Ovary (tissue), 10 donors: ENCODE measurements at places on chromosomes 1 and 21. TPM values are rescaled to one million over a fixed set of nuclear protein-coding genes. Genes with fewer than 3 reads are reported as not detected.

The ELAVL4 gene
- not detected for total RNA-seq

The RGS13 gene
- total RNA-seq = not detected

The PKLR gene
- not detected for total RNA-seq

The SRSF11 gene
- 195 TPM for total RNA-seq

The SERPINC1 gene
- not detected for total RNA-seq

The GBP1 gene
- total RNA-seq = 25.4 TPM

The OR2T11 gene
- total RNA-seq = not detected

The ALX3 gene
- not detected for total RNA-seq

GRCh38 chr21:44636209-44637017, 743 bp upstream of the KRTAP10-10 start:
- no peaks in the 10 kb centered on the region for H3K27me3 ChIP-seq
- no peak overlapping the region for H3K4me3 ChIP-seq
- DNase-seq = no peak
- no peaks in the 10 kb centered on the region for H3K36me3 ChIP-seq

- H3K27me3 ChIP-seq = no peaks in the 10 kb centered on the region
- H3K27ac ChIP-seq = no peak overlapping the region
- H3K4me3 ChIP-seq = no peak overlapping the region
- DNase-seq = no peak
- H3K4me1 ChIP-seq = peaks cover 3% of the 10 kb centered on the region
These were observed 6.1 kb downstream of the TENT5C start for GRCh38 chr1:117611894-117612483.

DNA sequence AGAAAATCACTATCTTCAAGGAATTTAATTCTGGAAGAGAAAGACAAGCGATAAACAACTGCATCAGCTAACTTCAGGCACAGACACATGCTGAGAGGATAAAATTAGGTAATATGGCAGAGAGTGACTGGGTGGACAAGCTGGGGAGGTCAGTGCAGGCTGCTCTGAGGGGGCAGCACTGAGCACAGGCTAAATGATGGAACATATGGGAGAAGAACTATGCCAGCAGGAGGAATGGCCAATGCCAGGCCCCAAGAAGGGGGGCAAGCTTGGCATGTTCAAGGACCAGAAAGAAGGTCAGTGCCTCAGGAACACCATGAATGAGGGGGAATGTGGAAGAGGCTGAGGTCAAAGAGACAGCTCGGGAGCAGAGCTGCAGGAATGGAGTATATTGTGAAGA, 190.7 kb upstream of the MAP1LC3C start:
- DNase-seq = no peak
- H3K4me3 ChIP-seq = no peak overlapping the region
- no peak overlapping the region for H3K27ac ChIP-seq
- no peaks in the 10 kb centered on the region for H3K36me3 ChIP-seq
- H3K27me3 ChIP-seq = no peaks in the 10 kb centered on the region
- no peaks in the 10 kb centered on the region for H3K4me1 ChIP-seq

DNA sequence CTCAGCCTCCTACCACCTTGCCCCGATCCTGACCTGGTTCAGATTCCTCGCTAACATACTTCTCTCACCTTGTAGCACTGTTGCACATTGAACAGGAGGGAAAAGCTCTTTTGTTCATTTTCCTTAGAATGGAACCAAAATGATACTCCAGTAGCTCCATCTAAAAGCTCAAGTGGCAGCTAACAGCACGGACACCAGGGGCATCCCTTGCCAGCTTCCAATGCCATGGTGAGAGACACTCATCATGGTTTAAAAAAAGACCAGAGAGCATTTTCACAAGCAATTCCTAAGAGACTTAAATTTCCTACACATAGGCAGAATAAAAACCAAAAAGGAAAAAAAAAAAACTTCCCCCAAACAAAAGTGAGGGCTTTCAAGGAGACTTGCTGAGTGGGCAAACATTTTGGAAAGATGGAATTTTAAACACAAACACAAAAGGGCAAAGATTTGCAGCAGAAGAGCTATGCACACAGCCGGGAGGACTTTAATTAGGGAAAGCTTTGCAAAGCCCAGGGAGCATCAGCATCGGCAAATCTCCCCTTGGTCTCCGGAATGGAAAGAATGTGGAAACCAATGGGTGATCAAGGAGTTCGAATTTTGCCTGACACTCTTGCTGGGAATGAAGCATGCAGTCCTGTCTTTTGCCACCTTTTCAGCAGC, 84.3 kb downstream of the CAPZB start:
- no peaks in the 10 kb centered on the region for H3K36me3 ChIP-seq
- no peak for DNase-seq
- peaks cover 53% of the 10 kb centered on the region for H3K4me1 ChIP-seq
- no peaks in the 10 kb centered on the region for H3K27me3 ChIP-seq
- H3K27ac ChIP-seq = peak overlapping the region; percentile 39

DNA sequence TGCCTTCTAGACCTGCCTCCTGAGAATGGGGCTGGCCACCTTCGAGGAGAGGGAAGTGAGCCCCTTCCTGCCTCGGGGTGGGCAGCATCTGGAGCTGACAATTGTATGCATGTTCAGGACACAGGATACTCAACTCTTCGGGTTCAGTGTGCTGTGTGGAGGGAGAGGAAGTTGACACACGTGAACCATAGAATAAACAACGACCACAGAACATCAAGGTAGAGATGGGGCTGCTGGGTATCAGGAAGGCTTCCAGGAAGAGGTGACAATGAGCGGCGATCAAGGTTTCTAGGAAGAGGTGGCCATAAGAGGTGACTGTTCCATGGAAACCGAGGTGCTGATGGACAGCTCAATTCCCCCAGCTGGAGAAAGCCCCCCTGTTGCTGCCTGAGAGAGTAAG, 22.0 kb downstream of the UBIAD1 start:
- H3K27ac ChIP-seq = no peak overlapping the region
- no peak for DNase-seq
- H3K27me3 ChIP-seq = no peaks in the 10 kb centered on the region
- H3K4me1 ChIP-seq = no peaks in the 10 kb centered on the region
- H3K36me3 ChIP-seq = no peaks in the 10 kb centered on the region
- no peak overlapping the region for H3K4me3 ChIP-seq

DNA sequence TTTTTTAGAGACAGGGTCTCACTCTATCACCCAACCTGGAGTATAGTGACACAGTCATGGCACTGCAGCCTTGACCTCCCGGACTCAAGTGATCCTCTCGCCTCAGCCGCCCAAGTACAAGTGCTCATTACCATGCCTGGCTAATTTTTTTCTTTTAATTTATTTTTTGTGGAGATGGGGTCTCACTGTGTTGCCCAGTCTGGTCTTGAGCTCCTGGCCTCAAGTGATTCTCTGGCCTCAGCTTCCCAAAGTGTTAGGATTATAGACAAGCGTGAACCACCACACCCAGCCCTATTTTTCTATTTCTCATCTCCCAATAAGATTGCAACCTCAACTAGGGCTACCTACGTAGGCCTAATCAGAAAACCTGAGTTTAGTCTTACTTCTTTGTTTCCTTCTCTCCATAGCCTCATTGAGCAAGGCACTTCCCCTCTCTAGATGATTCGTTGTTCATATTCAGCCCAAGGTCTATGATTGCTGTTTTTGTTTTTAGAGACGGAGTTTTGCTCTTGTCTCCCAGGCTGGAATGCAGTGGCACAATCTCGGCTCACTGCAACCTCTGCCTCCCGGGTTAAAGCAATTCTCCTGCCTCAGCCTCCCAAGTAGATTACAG, 1.1 kb upstream of the KPNA6 start:
- DNase-seq = peak; percentile 7
- no peak overlapping the region for H3K27ac ChIP-seq
- H3K27me3 ChIP-seq = no peaks in the 10 kb centered on the region
- no peak overlapping the region for H3K4me3 ChIP-seq
- H3K36me3 ChIP-seq = no peaks in the 10 kb centered on the region
- H3K4me1 ChIP-seq = peaks cover 12% of the 10 kb centered on the region

- no peaks in the 10 kb centered on the region for H3K27me3 ChIP-seq
- no peaks in the 10 kb centered on the region for H3K4me1 ChIP-seq
- DNase-seq = no peak
- H3K27ac ChIP-seq = no peak overlapping the region
- H3K36me3 ChIP-seq = no peaks in the 10 kb centered on the region
These were observed 356.3 kb downstream of the PLPP3 start for GRCh38 chr1:56222914-56223540.

- no peaks in the 10 kb centered on the region for H3K27me3 ChIP-seq
- peaks cover 4% of the 10 kb centered on the region for H3K4me1 ChIP-seq
- no peaks in the 10 kb centered on the region for H3K36me3 ChIP-seq
- DNase-seq = no peak
- no peak overlapping the region for H3K27ac ChIP-seq
These were observed 446 bp upstream of the DEPDC1 start for GRCh38 chr1:68497358-68497698.

DNA sequence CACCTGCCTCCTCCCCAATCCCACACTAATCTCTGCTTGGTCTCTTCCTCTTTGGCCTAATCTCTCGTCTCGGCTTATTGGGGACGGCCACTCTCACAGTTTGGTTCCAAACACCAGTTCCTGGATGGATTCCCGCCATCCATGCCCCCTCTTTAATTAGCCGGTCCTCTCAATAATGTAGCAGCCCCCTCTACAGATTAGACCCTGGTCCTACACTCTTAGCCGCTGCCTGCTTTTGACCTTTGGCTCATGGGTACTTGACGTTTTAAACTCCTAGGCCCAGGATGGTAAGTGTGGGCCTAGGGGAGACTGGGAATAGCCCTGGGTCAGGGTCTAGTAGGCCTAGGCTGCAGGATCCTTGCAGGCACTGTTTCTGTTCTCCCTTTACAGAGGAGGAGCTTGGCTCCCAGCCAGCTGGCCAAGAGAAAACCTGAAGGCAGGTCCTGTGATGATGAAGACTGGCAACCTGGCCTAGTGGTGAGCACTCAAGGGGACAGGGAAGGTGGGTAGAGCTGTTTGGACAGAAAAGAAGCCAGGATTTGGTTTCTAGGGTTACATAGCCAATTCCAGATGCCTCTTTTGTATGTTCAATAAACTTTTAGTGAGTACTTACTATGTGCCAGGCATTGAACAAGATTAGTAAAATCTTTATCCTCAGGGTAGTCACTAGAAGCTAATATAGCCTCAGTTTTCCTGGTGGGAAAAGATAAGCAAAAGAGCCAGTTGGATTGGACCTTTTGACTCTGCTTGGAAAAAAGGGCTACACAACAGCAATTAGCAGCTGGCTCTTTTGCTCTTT, 758 bp downstream of the RAD54L start:
- no peak overlapping the region for H3K27ac ChIP-seq
- no peaks in the 10 kb centered on the region for H3K27me3 ChIP-seq
- H3K36me3 ChIP-seq = no peaks in the 10 kb centered on the region
- peaks cover 3% of the 10 kb centered on the region for H3K4me1 ChIP-seq

DNA sequence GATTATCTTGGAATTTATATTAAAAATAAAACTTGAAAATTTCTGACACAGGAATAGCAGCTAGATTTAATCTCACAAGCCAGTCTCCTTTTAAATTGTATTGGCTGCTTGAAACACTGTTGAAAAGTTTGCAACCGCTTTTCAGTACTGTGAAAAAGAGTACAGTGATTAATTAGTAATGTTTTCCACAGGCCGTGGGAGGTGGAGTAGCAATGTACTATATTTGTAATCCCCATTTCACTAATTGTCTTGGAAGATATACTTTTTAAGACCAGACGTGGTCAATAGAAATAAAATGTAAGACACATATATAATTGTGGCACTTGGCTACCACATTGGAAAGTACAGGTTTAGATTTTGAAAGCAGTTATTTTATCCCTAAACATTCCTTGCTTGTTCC, 40.8 kb upstream of the MYOCOS start:
- H3K36me3 ChIP-seq = no peaks in the 10 kb centered on the region
- no peak for DNase-seq
- no peaks in the 10 kb centered on the region for H3K27me3 ChIP-seq
- no peak overlapping the region for H3K4me3 ChIP-seq
- H3K4me1 ChIP-seq = no peaks in the 10 kb centered on the region

- H3K4me1 ChIP-seq = no peaks in the 10 kb centered on the region
- H3K36me3 ChIP-seq = no peaks in the 10 kb centered on the region
- no peak overlapping the region for H3K4me3 ChIP-seq
- H3K27me3 ChIP-seq = no peaks in the 10 kb centered on the region
- H3K27ac ChIP-seq = no peak overlapping the region
These were observed 14.6 kb upstream of the AIM2 start for GRCh38 chr1:159091180-159091560.

GRCh38 chr1:201659572-201659971, 120.6 kb downstream of the NAV1 start:
- DNase-seq = no peak
- H3K4me3 ChIP-seq = no peak overlapping the region
- no peaks in the 10 kb centered on the region for H3K27me3 ChIP-seq
- no peaks in the 10 kb centered on the region for H3K36me3 ChIP-seq
- no peak overlapping the region for H3K27ac ChIP-seq

DNA sequence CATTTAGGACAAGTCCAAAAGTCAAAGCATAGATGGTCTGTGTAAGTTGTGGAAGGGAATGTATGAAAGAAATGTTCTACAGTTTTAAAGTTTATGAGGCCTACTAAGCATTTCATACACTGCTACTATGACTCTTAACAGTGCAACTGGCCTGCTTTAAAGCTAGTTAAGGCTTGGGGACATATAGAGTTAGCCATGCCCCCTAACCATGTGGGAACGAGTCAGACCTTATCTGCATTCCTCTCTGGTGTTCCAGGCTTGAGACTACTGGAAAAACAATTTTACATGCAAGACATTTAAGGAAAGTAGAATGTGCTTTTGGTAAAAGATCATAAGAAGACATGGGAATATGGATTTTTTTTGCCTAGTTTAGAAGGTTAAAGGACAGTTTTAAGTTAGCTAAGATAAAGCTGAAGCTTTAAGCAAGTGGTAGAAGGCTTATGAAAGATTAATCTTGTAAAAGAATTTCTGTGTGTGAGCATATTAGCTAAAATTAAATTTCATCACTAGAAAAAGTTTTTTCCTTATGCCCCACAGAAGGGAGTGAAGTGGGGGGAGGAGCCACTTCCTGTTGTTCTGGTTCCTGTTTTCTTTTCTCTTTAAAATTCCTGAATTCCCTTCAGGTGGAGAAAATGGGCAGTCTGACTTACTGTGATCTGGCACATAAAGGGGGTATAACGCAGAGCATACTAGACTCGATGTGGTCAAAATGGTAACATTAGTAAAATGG, 8.9 kb upstream of the CD48 start:
- no peak overlapping the region for H3K4me3 ChIP-seq
- no peak for DNase-seq
- peaks cover 4% of the 10 kb centered on the region for H3K4me1 ChIP-seq
- no peak overlapping the region for H3K27ac ChIP-seq
- no peaks in the 10 kb centered on the region for H3K27me3 ChIP-seq

GRCh38 chr1:114180742-114181141, 27.1 kb upstream of the SYT6 start:
- no peaks in the 10 kb centered on the region for H3K36me3 ChIP-seq
- H3K4me3 ChIP-seq = no peak overlapping the region
- DNase-seq = no peak
- no peak overlapping the region for H3K27ac ChIP-seq

GRCh38 chr1:36924282-36924811, 110.0 kb downstream of the GRIK3 start:
- H3K4me1 ChIP-seq = no peaks in the 10 kb centered on the region
- DNase-seq = peak; percentile 25
- no peak overlapping the region for H3K27ac ChIP-seq
